ENCODE measurements at places on chromosomes 5 and 9.

DNA sequence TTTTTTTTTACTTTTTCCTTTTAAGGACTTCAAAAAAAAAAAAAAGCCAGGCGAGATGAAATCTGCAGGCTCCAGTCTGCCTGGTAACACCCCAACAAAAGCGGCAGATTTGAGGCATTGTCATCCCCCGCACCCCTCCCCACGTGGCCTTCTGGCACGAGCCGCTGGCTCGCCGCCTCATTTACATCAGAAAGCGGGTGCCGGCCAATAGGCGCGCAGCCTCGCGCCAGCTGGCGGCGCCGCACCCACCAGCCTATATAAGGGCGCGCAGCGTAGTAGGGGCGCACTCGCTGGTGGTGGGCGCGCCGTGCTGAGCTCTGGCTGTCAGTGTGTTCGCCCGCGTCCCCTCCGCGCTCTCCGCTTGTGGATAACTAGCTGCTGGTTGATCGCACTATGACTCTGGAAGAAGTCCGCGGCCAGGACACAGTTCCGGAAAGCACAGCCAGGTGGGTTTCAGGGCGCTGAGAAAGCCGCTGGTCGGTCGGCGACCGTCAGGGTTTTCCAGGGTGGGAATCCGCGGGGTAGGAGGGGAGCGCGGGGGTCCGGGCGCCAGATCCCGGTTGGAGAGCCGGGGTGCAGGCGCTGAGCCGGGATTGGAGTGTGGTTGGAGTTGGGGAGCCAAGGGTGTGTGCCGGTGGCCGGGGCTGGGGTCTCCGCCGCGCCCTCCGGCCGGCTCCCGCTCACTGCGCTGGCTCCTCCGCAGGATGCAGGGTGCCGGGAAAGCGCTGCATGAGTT, at the start of gene GADD45G:
Gene GADD45G, plus strand, starts transcription at position 284 of the 736 bp plus-strand sequence. Its CDS starts 110 bp downstream, at position 394.
- H3K36me3 ChIP-seq = no peaks in the 10 kb centered on the region
- H3K4me3 ChIP-seq = peak within 1 kb of the TSS; percentile 71
- no peaks in the 10 kb centered on the region for H3K27me3 ChIP-seq
- DNase-seq = peak; percentile 84
- peaks cover 40% of the 10 kb centered on the region for H3K4me1 ChIP-seq

- no peaks in the 10 kb centered on the region for H3K27me3 ChIP-seq
Observed at GRCh38 chr9:19637084-19637483, 151.8 kb downstream of the SLC24A2 start.

DNA sequence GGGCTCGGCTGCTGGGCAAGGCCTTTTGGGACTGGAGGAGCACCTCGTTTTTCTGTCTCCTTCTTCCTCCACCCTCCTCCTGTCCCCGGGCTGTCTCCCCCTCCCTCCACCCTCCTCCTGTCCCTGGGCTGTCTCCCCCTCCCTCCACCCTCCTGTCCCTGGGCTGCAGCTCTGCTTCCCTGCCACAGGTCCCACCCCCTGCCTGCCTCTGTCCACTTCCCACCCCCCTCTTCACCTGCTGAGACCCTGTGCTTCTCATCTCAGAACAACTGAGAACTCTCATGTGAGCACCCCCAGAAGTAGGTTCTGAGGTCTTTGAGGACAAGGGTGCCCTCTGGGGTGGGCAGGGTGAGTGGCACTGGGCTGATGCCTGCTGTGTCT, 5.8 kb upstream of the TOR4A start:
- H3K4me3 ChIP-seq = no peak overlapping the region
- no peak for DNase-seq
- H3K27ac ChIP-seq = no peak overlapping the region
- peaks cover 24% of the 10 kb centered on the region for H3K4me1 ChIP-seq
- H3K27me3 ChIP-seq = no peaks in the 10 kb centered on the region

DNA sequence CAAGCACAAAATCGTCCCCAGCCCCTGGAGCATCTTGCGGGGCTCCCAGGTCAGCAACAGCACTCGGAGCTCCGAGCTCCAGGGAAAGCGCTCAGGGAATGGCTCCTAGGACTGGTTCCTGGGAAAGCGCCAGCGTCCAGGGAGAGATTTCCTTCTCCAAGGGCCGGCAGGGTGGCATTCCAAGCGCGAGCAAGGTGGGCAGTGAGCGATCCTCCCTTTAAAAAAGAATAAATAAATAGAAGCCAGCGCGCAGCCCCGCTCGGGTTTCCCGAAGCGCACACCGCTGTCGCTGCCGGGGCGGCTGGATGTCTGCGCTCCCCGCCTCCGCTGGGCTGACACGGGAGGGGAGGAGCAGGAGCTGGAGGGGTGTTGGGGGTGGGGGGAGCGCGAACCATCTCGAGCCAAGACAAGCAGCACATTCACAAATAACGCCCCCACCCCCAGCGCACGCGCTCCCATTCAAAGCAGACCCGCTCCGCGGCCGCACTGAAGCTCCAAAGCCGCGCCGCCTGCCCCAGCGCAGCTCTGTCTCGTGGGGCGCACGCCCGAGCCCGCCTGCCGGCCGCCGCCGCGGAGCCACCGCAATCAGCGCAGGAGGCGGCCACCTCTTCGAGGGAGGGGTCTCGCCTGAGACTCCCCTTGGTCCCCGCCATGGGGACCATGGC, 327.4 kb downstream of the SH3GL2 start:
- H3K4me1 ChIP-seq = no peaks in the 10 kb centered on the region
- H3K27me3 ChIP-seq = peaks cover 19% of the 10 kb centered on the region
- DNase-seq = no peak
- no peak overlapping the region for H3K27ac ChIP-seq
- H3K4me3 ChIP-seq = no peak overlapping the region

DNA sequence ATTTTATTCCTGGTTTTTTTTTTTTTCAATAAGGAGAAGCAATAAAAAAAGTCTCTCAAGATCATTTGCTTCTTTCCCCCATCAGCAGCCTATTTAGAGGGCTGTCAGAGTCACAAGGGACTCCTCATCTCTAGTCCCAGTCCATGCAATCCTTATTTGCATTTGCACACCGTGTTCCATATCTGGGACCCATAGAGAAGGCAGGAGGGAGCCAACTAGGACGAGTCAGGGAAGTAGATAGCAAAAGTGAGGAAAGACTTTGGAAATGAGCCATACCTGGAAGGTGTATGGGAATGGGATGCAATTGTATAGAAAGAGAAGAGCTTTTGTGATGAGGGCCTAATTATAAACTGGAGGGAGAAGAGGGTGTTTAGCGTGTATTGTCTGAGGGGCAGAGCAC, 160.0 kb downstream of the PIK3R1 start:
- H3K27me3 ChIP-seq = no peaks in the 10 kb centered on the region
- no peak for DNase-seq
- no peaks in the 10 kb centered on the region for H3K36me3 ChIP-seq
- no peak overlapping the region for H3K27ac ChIP-seq

GRCh38 chr9:113926211-113926610, 50.1 kb downstream of the ZNF618 start:
- no peaks in the 10 kb centered on the region for H3K4me1 ChIP-seq
- no peaks in the 10 kb centered on the region for H3K36me3 ChIP-seq
- H3K27me3 ChIP-seq = no peaks in the 10 kb centered on the region
- H3K27ac ChIP-seq = no peak overlapping the region

DNA sequence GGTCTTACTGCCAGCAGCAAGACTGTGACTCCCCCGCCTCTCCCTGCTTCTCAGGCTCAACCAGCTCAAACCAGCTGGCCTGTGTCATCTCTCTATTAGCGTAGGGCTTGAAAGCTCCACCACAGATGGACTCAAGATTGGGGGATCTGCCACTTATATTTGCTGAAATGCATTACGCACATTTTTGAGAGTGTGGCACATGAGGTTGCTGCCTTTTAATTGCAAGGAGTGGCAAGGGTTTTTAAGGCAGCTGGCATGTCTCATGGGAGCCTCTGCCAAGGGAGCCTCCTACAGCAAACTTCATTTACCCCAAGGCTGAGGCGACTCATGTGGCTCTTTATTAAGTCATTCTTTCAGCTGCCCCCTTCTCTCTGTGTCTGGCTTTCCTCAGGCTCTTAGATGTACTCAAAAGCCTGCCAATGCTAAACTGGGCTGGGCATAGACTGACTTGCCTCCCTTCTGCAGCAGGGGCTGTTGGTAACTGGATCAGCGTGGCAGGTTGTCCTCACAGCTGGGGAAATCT, 219.3 kb downstream of the SMARCA2 start:
- peaks cover 2% of the 10 kb centered on the region for H3K27me3 ChIP-seq
- DNase-seq = no peak
- H3K36me3 ChIP-seq = no peaks in the 10 kb centered on the region
- no peak overlapping the region for H3K27ac ChIP-seq
- H3K4me3 ChIP-seq = no peak overlapping the region

GRCh38 chr5:66864240-66864884, 268.2 kb downstream of the MAST4 start:
- no peaks in the 10 kb centered on the region for H3K4me1 ChIP-seq
- peak; percentile 48 for DNase-seq
- no peaks in the 10 kb centered on the region for H3K27me3 ChIP-seq
- H3K27ac ChIP-seq = no peak overlapping the region

DNA sequence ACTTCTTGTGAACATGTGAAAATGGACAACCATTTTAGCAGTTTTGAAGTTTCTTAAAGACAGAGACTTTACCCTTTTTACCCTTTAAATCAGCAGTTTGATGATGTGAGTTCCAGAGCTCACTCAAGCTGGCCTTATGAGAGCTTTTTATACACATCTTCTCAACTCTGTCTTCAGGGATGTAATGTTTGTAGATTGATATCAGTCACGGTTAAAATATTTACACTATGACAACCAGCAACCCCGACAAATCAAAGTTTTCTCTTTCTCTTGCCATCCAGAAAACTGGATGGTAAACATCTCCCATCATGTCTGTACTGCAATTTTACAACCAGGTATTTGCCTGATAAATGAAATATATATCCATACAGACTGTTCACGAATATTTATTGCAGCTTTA, 233.4 kb upstream of the ST8SIA4 start:
- no peak overlapping the region for H3K27ac ChIP-seq
- no peak for DNase-seq
- H3K4me1 ChIP-seq = no peaks in the 10 kb centered on the region
- H3K27me3 ChIP-seq = no peaks in the 10 kb centered on the region

GRCh38 chr5:112634166-112634565, 103.5 kb upstream of the APC start:
- DNase-seq = no peak
- no peaks in the 10 kb centered on the region for H3K36me3 ChIP-seq
- no peaks in the 10 kb centered on the region for H3K4me1 ChIP-seq
- H3K27me3 ChIP-seq = no peaks in the 10 kb centered on the region
- H3K4me3 ChIP-seq = no peak overlapping the region

DNA sequence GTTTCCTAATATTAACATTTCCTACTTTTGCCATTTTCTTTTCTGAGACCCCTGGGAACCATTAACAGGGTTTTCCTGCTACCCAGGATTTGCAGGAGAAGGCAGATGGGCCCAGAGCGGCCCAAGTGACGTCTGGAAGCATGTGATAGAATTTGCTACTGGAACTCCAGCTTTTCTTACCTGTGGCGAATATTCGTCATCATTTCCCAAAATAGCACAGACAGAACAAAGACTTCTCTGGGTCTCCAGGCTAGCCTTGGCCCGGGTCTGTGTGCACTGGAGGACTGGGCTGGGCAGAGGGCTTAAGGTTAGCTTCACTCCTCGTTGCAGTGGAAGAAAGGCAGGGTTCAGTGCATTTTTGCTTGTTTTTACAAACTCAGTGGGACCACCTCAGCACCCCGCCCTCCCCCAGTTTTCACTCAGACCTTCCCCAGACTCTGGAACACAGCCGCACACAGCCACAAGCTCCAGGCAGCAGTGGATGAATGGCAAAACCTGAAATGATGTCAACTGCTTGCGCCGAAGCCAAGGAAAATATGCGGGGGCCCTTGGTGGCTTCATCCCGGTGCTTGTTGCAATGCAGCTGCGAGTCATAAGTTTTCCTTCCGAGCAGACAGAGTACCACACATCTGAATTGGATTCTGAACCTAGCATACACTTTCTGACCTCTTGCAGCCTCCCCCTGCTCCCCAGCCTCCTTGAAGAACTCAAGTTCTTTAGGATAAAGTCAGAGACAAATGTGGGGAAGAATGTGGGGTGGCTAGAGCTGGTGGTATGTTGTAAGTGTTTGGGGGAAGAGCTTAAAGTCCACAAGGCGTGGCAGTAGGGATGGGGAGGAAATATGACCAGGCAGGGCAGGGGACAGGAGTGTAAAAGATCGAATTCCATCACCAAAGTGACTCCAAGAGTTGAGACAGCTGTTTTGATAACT, 586.0 kb downstream of the CCDC171 start:
- no peak overlapping the region for H3K4me3 ChIP-seq
- no peaks in the 10 kb centered on the region for H3K36me3 ChIP-seq
- H3K4me1 ChIP-seq = no peaks in the 10 kb centered on the region
- no peak for DNase-seq
- no peak overlapping the region for H3K27ac ChIP-seq
- no peaks in the 10 kb centered on the region for H3K27me3 ChIP-seq
